IPS-NIHi11 (cell line): ENCODE measurements at places on chromosomes 2 and 18.
A peak's percentile ranks its signal among the peaks of the same experiment; 100 is the strongest.

DNA sequence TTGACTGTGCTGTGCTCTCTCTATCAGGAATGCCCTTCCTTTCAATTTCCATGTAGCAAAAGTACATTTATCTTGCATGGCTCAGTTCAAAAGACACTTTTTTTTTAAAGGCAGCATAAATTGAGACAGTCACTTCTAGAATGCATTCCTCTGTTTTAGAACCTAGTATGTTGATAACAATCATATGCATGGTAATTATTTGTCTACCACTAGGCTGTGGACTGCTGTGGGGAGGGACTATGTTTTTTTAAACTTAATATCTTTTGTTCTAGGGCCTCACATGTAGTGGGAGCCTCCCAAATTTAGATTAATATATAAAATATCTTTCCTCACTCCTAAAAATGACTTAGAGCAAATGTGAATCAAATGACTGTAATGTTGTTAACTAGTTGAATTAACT is 269.9 kb downstream of the MEIS1 start:
- no peak for DNase-seq

DNA sequence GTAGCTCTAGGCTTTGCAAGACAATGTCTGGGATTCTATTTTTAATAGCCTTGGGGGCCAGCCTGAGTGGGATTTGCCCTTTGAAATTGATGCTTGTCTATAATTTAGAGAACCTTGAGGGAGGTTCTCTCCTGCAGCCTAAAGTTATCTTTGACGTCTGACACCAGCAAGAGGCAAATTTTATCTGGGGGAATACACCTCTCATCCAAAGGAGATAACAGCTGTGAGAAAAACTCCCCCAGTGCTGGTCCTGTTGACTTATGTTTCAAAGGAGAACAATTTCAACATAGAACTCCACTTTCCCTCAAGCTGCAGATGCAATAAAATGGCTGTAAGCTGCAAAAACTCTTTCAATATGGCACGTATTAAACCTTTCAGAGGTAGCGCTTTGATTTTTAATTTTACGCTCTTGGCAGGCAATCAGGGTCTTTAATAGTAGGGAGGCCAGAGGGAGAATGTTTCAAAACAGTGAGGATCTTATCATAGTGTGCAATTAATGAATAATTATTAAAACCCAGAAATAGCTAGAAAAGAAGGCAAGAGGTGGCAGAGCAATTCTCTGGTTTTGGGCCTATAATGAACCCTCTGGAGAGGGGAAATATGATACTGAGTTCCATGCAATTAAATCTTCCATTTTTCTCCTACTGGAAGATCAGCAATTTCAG is 62.4 kb downstream of the LYPD1 start:
- DNase-seq = no peak

DNA sequence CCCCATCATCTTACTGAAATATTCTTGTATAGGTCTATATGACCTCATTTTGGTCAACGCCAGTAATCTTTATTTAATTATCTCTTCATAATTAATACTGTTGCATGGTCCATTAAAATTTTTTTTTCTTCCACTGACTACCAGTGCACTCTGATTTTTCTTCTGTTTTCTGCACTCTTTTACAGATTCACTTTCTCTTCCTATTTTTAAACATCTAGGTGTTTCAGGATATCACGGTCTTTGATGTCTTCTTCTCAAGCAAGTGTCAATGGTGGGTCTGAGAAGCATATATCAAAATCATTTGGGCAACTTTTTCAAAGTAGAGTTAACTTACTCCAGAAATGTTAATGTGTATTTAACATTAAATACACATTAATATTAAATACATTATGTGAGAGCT is 51.4 kb downstream of the CCDC141 start:
- DNase-seq = no peak

GRCh38 chr2:171034315-171034714 is 105.3 kb downstream of the GORASP2 start:
- DNase-seq = no peak

DNA sequence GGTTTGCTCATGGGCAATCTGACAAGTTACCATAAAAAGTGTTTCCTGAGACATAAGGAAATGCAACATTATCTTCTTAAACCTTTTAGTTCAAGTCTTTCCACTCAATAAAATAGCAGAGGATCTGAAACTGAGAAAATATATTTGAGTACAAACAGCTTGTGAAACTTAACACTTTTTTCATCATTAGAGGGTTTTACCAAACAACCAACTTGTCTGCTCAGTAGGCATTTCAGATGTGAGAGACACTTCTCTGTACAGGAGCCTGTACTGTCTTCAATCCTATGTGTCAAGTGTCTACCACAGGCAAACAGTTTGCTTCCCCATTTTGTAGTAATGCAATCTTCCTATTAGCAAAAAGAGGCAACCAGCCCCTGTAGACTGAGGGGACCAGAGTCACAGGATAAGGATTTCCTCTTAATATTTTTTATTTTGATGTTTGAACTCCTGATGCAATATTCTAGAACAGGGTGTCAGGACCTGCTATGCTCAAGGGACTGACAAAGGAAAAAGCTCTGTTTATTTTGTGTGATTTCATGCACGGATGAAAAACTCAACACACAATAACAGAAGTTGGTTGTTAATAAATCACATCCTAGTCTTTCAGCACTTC is 159.1 kb upstream of the LHCGR start:
- DNase-seq = no peak

GRCh38 chr2:79219383-79219988 is 59.9 kb upstream of the REG3A start:
- DNase-seq = peak; percentile 69

DNA sequence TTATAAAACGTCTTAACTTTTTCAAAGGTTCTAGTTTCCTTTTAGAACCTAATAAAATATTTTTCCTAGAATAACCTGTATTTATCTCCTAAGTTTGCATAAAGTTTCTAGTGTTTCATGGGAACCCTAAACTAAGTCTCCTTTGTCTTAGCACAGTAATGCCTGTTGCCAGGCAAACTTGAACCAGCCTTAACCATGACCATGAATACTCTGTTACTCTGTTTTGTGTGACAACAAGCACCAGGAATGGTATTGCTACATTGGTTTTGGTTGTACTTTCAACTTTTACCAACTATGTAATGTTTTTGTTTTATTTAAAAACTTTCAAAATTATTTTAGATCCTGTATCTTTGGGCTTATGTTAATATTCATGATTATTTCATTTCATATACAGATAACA is 137.6 kb downstream of the CERS6 start:
- no peak for DNase-seq

DNA sequence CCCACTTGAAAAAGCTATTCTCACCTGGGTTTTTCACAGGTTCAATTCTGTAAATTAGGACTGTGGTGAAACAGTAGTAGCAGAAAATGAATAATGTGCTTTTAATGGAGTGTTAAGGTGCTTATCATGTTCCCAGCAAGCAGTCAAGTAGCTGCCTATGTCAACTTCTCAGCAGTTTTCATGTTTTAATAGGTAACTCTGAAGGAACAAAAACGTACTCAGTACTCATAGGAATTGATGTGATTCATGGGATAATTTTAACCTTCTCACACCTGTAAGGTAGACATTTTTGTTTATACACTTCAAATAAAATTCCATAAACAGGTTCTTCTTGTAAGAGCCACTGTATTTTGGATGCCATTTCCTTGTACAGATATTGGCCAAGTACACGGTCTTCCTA is 801.6 kb downstream of the MBD2 start:
- no peak for DNase-seq

DNA sequence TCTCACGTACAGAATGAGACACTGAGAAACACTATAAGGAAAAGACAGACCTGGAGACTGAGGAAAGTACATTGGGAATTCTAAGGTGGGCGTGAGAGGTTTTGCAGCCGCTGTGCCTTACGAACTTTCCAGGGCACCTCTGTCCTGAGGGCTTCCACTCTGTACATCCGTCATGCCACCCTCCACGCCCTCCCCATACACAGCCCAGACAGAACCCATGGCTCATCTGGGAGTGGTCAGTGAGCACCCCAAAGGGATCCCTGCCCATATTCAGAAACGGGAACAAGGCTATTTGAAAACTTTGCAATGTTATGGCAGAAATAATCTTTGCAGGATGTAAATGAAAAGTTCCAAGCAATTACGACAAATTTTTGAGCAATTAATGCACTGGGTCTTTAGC is 95.4 kb upstream of the ZNF532 start:
- no peak for DNase-seq

DNA sequence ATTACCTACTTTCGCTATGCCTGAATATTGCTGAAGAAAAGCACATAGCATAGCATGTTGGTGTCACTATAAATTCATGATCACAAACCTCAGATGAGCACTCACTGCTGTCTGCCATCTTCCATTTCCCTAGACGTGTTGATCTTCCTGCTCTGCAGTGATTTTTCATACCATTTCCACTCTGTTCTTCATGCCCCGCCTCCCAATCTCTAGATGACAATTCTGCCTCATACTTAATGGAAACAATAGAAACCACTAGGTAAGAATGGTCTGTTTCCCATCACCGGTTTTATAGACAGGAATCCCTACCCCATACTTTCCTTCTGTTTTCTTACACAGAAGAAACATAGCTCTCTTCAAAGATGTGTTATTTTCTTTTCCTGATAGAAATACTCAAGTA is 63.8 kb downstream of the PIK3C3 start:
- no peak for DNase-seq

- no peak for DNase-seq
Observed at GRCh38 chr18:22020127-22020866, 149.1 kb upstream of the GATA6 start.
